Caki2 (cell line): ENCODE measurements at places on chromosomes 4 and X. TPM values are rescaled to one million over a fixed set of nuclear protein-coding genes. Genes with fewer than 3 reads are reported as not detected.

H2BW1 gene
- total RNA-seq: not detected in 2 replicates

GPRIN3 gene
- 0.43 and 0.71 TPM in 2 replicates for total RNA-seq

PPP4R3C gene
- total RNA-seq: not detected in 2 replicates

GRCh38 chr4:2643555-2643954 is 107.1 kb downstream of the FAM193A start:
- no peak for DNase-seq
